ENCODE measurements at places on chromosomes 12 and 14. TPM values are rescaled to one million over a fixed set of nuclear protein-coding genes. Genes with fewer than 3 reads are reported as not detected.
A peak's percentile ranks its signal among the peaks of the same experiment; 100 is the strongest.

- peaks cover 28% of the 10 kb centered on the region for H3K27me3 ChIP-seq
- H3K27ac ChIP-seq, result no peak overlapping the region
- DNase-seq, result no peak
- H3K36me3 ChIP-seq, result no peaks in the 10 kb centered on the region
- no peak overlapping the region for H3K4me3 ChIP-seq
- no peaks in the 10 kb centered on the region for H3K4me1 ChIP-seq
Measured at GRCh38 chr12:95446506-95446900, 27.4 kb upstream of the METAP2 start.

The PPP1R36 gene
- total RNA-seq, result not detected

- no peak overlapping the region for H3K27ac ChIP-seq
- H3K36me3 ChIP-seq, result no peaks in the 10 kb centered on the region
- H3K4me1 ChIP-seq, result no peaks in the 10 kb centered on the region
- H3K27me3 ChIP-seq, result peaks cover 2% of the 10 kb centered on the region
- H3K4me3 ChIP-seq, result no peak overlapping the region
Measured at GRCh38 chr14:51692646-51693045, 40.9 kb downstream of the FRMD6 start.

- H3K27me3 ChIP-seq, result peaks cover 18% of the 10 kb centered on the region
- no peak for DNase-seq
- H3K36me3 ChIP-seq, result no peaks in the 10 kb centered on the region
Measured at GRCh38 chr14:49483268-49483667, 102.9 kb downstream of the RPS29 start.

DNA sequence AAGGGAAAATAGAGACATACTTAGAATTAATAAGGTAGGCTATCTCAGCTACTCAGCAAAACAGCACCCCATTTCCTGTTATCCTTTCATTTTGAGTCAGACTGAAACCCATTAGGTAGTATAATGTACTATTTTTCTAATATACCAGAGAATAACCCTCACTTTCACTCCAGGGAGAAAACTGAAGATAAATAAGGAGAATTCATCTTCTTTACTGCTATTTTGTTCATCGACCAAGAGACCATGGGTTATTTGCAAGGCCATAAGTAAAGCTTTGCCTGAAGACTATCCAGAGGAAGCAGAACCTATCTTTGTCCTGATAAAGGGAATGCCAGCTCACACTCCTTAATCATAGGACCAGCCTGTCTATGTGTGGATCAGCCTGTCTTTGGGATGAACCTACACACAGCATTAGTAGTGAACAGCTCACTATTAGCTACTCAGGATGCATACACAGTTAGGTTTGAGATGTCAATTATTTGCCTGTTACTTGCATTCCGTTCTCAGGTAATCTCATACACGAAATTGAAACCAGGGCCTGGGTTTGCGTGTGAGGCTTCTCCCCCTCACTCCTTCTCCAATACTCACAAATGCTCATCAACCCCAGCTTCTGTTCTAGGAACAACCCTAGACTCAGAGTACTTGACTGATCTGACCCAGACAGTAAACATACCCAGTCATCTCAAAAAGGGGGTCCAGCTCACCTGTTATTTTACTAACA is 124.4 kb downstream of the DAD1 start:
- H3K4me3 ChIP-seq, result no peak overlapping the region
- DNase-seq, result no peak
- no peaks in the 10 kb centered on the region for H3K27me3 ChIP-seq
- H3K36me3 ChIP-seq, result no peaks in the 10 kb centered on the region
- no peaks in the 10 kb centered on the region for H3K4me1 ChIP-seq
- no peak overlapping the region for H3K27ac ChIP-seq

- H3K4me1 ChIP-seq, result no peaks in the 10 kb centered on the region
- H3K27me3 ChIP-seq, result peaks cover 4% of the 10 kb centered on the region
- no peak for DNase-seq
- no peak overlapping the region for H3K27ac ChIP-seq
- H3K4me3 ChIP-seq, result no peak overlapping the region
Measured at GRCh38 chr12:118446247-118446646, 69.9 kb downstream of the SUDS3 start.

- H3K36me3 ChIP-seq, result peaks cover 39% of the 10 kb centered on the region
- H3K27ac ChIP-seq, result no peak overlapping the region
- peaks cover 37% of the 10 kb centered on the region for H3K4me1 ChIP-seq
- DNase-seq, result no peak
Measured at GRCh38 chr12:64695550-64695949, 63.7 kb downstream of the GNS start.

DNA sequence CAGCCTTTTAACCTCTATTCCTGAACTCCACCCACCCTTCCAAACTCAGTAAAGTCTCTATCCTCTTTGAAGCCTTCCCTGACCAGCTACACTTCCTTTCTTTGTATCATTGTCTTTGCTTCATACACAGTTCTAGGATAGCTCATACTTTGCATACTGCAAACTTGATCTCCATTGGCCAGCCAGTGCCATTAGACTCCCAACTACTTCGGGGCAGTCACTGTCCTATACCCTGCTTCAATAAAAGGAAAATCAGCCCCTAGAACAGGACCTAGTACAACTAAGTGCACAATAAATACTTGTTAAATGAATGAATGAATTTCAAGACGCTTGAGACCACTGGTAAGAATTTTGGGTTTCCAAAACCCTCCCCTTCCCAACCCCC is 521 bp upstream of the PIP4K2C start:
- peak overlapping the region; percentile 83 for H3K4me3 ChIP-seq
- peaks cover 22% of the 10 kb centered on the region for H3K4me1 ChIP-seq
- DNase-seq, result no peak
- peaks cover 4% of the 10 kb centered on the region for H3K36me3 ChIP-seq
- peak overlapping the region; percentile 76 for H3K27ac ChIP-seq
- H3K27me3 ChIP-seq, result no peaks in the 10 kb centered on the region

- H3K27ac ChIP-seq, result no peak overlapping the region
- no peak for DNase-seq
- peaks cover 78% of the 10 kb centered on the region for H3K27me3 ChIP-seq
- H3K4me3 ChIP-seq, result no peak overlapping the region
- peaks cover 29% of the 10 kb centered on the region for H3K4me1 ChIP-seq
Measured at GRCh38 chr14:20656274-20656673, 14.8 kb upstream of the OR6S1 start.

- no peak for DNase-seq
- peaks cover 9% of the 10 kb centered on the region for H3K4me1 ChIP-seq
- H3K27ac ChIP-seq, result no peak overlapping the region
- H3K4me3 ChIP-seq, result no peak overlapping the region
- no peaks in the 10 kb centered on the region for H3K27me3 ChIP-seq
Measured at GRCh38 chr12:95870897-95871296, 12.1 kb downstream of the SNRPF start.

The EPS8 gene
- total RNA-seq, result 2.1 TPM

- H3K27ac ChIP-seq, result no peak overlapping the region
- peaks cover 81% of the 10 kb centered on the region for H3K27me3 ChIP-seq
- no peaks in the 10 kb centered on the region for H3K36me3 ChIP-seq
- peaks cover 14% of the 10 kb centered on the region for H3K4me1 ChIP-seq
Measured at GRCh38 chr12:111034886-111035577, 114.7 kb upstream of the MYL2 start.

GRCh38 chr14:61753631-61754030 is 8.6 kb upstream of the SNAPC1 start:
- no peak for DNase-seq
- peaks cover 25% of the 10 kb centered on the region for H3K4me1 ChIP-seq
- H3K27ac ChIP-seq, result no peak overlapping the region
- H3K27me3 ChIP-seq, result peaks cover 6% of the 10 kb centered on the region
- H3K36me3 ChIP-seq, result peaks cover 16% of the 10 kb centered on the region

DNA sequence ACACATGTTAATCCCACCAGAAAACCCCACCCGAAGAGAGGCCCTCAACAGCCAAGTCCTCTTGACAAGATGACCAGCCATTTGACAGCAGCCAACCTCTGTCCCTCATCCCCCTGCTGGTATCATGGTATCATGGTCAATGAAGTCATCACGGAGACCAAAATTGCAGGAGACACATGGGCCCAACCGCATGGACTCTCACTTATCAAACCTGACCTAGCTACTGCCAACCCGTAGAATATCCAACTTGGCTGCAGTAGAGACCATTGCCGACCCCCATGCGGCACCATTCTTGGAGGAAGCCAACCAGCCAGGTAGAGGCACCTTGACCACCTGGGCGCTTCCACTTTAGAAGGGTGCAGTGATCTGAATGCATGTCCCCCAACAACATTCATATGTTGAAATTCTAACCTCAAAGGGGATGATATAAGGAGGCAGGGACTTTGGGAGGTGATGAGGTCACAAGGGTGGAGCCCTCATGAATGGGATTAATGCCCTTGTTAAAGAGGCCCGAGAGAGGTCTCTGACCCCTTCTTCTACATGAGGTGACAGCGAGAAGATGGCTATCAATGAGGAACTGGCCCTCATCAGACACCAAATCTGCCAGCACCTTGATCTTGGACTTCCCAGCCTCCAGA is 33.3 kb downstream of the DIO3 start:
- peaks cover 20% of the 10 kb centered on the region for H3K36me3 ChIP-seq
- no peaks in the 10 kb centered on the region for H3K27me3 ChIP-seq
- no peak overlapping the region for H3K27ac ChIP-seq
- no peak overlapping the region for H3K4me3 ChIP-seq
- peaks cover 41% of the 10 kb centered on the region for H3K4me1 ChIP-seq

DNA sequence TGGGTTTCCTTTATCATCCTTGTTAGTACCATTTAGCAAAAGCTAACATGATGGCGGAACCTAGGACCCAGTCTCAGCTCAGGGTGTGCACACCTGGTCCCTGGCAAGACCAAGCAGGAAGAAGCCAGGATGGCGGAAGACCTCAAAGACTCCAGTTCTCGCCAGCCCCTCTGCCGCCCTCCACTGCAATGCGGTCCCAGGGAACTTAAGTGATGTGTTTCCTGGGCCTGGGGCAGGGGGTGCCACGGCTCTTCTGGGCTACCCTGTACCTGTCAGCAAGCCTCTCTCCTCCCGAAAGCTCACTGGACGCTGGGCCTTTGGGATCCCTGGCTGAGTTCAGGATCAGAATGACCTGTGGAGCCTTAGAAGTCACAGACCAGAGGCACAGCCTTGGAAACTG is 71.3 kb downstream of the FBXL14 start:
- H3K4me1 ChIP-seq, result no peaks in the 10 kb centered on the region
- no peaks in the 10 kb centered on the region for H3K36me3 ChIP-seq
- no peak for DNase-seq
- peaks cover 66% of the 10 kb centered on the region for H3K27me3 ChIP-seq

DNA sequence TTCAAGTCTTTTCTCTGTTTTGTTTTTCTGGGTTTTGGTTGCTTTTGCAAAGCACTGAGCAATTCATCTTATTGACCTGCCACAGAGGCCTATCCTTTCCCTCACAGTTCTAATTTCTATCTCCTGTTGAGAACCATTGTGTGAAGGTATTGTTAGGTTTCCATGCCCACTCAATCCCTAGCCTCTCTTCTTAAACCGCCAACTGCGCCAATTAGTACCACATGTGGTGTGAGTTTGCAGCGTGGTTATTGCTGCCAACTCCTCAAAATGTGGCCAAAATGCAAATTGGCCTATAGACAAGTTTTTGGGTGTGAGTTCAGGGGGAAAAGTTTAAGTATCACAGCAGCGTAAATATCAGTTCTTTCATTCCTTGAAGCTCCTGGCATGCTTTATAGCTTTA is 232.6 kb downstream of the FLRT2 start:
- no peaks in the 10 kb centered on the region for H3K27me3 ChIP-seq
- H3K4me1 ChIP-seq, result no peaks in the 10 kb centered on the region
- no peak overlapping the region for H3K27ac ChIP-seq

The HOXC9 gene
- not detected for total RNA-seq

DNA sequence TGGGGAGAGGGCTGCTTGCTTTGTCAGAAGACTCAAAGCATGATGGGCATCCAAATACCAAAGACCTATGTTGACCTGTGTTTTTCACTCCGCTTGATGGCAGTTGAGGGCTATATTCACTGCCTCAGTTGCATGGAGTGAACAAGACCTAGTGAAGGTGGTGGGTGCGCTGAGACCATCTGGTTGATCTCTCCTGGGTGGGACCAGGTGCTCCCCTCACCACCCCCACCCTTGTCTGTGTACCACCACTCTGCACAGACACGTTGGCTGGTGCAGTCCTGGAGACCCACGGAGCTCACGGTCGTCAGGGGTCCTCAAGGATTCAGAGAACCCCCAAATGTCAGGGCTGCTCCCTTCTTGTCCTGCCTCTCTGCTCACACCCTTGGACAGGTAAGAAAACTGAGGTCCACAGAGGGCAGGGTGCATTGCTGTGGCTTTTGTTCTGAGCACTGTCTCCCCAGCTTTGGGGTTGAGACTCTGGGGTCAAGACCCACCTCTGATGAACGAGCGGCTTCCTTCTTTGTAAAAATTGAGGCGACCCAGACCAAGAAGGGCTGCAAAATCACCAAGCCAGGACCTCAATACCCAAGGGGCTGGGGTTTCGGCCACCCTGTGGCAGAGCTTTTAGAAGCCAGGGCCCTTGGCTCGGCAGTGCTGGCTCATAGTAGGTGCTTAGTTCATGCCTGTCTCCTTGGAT is 166.3 kb upstream of the RTL1 start:
- H3K4me3 ChIP-seq, result no peak overlapping the region
- H3K27me3 ChIP-seq, result peaks cover 2% of the 10 kb centered on the region
- H3K36me3 ChIP-seq, result no peaks in the 10 kb centered on the region
- no peaks in the 10 kb centered on the region for H3K4me1 ChIP-seq

The TRHDE gene
- not detected for total RNA-seq

DNA sequence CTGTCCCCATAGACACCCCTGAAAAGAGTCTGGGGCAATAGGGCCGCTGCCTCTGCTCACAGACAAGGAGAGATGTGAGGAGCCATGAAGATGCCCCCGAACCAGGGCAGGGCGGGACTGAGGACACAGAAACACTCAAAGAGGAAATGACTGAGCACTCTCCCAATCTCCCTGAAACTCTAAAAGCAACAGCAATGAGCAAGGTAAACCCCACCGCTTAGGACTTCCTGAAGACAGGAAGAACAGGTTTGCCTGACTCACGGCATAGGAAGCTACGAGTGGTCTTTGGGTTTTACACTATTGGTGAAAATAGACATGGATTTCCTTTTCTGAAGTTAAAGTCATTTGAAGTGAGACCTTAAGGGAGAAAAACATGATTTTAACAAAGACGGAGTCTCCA is 32.5 kb downstream of the STX2 start:
- peaks cover 46% of the 10 kb centered on the region for H3K36me3 ChIP-seq
- no peaks in the 10 kb centered on the region for H3K27me3 ChIP-seq
- peaks cover 11% of the 10 kb centered on the region for H3K4me1 ChIP-seq
- DNase-seq, result no peak
- H3K27ac ChIP-seq, result no peak overlapping the region

GRCh38 chr12:24553259-24553658 is 395.6 kb downstream of the BCAT1 start:
- no peak overlapping the region for H3K4me3 ChIP-seq
- H3K4me1 ChIP-seq, result no peaks in the 10 kb centered on the region
- no peaks in the 10 kb centered on the region for H3K36me3 ChIP-seq
- no peak overlapping the region for H3K27ac ChIP-seq
- no peak for DNase-seq
- H3K27me3 ChIP-seq, result peaks cover 8% of the 10 kb centered on the region

- no peak overlapping the region for H3K27ac ChIP-seq
- H3K36me3 ChIP-seq, result no peaks in the 10 kb centered on the region
- DNase-seq, result no peak
Measured at GRCh38 chr14:33369972-33370371, 431.3 kb downstream of the NPAS3 start.

GRCh38 chr14:22973217-22974032 is 8.9 kb downstream of the AJUBA start:
- DNase-seq, result peak; percentile 52
- no peaks in the 10 kb centered on the region for H3K4me1 ChIP-seq
- H3K27me3 ChIP-seq, result peaks cover 14% of the 10 kb centered on the region
- H3K27ac ChIP-seq, result no peak overlapping the region
- H3K36me3 ChIP-seq, result no peaks in the 10 kb centered on the region
